ENCODE measurements at places on chromosomes 4 and X.

GRCh38 chr4:180860089-180860720 is 1383.0 kb upstream of the TENM3 start:
- DNase-seq: no peak

DNA sequence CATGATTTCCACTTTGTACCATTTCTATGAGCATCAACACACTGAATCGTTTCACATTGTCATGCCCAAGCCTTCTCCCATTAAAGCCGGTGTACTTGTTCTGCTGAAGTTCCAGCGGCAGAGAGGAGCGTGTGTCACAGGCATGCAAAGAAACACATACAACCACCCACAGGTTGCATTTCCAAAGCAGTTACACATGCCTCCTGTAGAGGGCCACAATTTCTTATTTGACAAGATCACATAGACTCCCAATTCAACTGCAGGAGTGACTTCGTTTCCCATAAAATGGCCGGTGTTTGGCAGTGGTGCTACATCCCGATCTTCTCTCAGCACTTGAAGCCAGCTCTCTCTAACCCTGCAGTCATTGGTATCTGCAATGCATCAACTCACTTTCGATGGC is 992.6 kb downstream of the NLGN4X start:
- DNase-seq: no peak

DNA sequence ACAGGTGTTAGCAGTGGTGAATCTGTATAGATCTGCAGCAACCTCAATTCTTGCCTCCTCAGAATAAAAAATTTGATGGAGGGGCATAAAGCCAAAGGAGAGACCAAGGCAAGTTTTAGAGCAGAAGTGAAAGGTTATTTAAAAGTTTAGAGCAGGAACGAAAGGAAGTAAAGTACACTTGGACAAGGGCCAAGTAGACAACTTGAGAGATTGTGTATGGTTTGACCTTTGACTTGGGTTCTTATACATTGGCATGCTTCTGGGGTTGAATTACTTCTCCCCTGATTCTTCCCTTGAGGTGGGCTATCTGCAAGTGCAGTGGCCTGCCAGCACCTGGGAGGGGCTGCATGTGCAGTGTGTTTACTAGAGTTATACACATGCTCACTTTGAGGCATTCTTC is 278.8 kb upstream of the NDST3 start:
- DNase-seq: no peak

DNA sequence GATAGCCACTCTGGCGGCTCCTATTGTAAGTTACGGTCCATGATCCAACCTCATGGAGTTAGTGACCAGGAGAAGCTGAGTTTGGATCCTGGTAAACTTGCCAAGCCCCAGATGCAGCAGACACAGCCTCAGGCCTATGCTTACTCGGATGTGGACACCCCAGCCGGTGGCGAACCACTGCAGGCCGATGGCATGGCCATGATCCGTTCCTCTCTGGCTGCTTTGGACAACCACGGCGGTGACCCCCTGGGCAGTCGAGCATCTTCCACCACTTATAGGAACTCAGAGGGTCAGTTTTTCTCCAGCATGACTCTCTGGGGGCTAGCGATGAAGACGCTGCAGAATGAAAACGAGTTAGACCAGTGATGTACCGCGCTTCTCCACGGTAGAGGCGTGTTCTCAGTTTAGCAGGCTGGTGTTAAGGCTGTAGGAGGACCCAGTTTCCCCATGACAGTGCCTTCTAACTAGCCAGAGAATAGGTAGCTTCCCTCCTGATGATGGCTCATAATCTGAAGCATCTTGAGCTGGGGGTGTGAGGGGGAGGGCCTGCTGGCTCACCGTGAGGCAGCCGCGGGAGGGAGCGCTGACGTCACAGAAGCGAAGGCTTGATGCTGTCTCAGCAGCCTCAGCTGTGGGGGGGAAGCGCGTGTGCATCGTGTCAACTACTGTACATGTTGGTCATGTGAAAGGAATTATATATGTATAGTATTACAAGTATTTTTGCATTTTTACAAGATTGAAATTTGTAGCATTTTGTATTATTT is 31.1 kb downstream of the ZBTB49 start:
- DNase-seq: no peak

DNA sequence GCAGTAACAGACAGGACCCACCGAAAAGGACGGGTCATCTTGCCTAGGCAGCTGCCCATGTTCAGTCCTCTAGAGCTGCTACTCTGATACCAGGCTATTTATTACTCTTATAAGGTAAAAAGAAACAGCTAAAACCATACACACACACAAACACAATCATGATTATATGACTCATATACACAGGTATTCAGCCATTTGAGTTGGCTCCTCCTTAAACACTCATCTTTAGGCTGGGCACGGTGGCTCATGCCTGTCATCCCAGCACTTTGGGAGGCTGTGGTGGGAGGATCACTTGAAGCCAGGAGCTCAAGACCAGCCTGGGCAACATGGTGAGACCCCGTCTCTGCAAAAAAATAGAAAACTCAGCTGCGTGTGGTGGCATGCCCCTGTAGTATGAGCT is 76.6 kb downstream of the F11 start:
- DNase-seq: no peak

GRCh38 chrX:69215161-69215875 is 50.1 kb upstream of the PJA1 start:
- no peak for DNase-seq

DNA sequence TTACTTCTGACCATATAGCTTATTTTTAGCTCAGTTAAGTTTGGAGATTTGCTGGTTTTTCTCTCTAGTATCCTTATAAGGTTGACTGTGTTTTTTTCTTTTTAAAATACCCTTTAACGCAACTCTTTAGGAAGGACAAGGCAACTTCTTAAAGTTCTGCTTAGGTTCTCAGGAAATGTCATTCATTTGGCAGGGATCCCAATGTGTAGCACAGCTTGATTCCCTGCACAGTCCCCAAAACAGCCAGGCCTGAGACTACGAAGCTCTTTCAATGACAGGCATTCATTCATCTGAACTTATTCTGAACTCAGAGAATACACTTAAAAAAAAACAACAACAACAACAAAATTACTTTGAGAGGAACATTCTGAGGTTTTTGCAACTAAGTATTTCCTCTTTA is 1765.8 kb downstream of the PCDH7 start:
- DNase-seq: no peak

DNA sequence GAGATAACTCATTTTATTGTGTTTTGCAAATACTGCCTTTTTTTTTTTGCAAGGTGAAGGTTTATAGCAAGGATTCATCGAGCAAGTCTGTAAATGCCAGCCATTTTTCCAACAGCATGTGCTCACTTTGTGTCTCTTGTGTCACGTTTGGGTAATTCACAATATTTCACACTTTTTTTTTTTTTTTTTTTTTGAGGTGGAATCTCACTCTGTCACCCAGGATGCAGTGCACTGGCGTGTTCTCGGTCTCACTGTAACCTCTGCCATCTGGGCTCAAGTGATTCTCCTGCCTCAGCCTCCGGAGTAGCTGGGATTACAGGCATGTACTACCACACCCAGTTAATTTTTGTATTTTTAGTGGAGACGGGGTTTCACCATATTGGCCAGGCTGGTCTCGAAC is 1.9 kb downstream of the RNF4 start:
- no peak for DNase-seq

- no peak for DNase-seq
Measured at GRCh38 chr4:105998171-105999063, 103.1 kb downstream of the NPNT start.

DNA sequence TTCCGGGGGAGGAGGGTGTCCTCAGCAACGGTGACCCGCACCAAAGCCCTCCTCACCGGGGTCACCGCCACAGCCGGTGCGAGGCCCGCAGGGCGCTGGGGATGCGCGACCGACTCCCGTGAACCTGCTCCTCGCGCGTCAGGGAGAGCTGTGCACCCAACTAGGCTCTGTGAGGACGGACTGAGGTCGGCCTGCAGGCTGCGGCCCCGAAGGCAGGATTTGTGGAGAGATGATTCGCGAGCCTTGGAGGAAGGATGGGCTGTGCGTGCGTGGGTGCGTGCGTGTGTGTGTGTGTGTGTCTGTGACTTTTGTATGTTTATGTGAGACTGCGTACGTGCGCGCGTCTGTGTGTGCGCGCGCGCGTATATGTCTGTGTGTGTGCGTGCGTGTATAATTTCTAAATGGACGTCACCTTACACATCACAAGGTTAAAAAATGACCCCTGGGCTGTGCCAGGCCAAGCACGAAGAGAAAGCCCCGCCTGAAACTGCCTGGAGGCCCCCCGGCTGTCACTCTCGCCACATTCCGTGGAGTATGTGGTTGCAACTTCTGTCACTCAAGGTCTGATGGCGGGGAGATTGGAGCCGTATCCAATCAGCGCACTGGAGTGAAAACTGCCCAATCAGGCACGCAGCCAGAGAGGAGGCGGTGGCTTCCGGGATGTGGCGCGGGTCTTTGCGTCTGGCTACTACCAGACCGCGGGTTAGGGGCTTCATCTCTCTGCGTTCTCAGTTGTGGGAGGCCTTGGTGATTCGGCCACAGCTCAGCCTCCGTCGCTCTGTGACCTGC is at the start of gene ZNF141:
Gene ZNF141, plus strand, starts transcription at position 672 of the 789 bp plus-strand sequence. CDS start 170 bp downstream, outside the sequence.
- DNase-seq: peak; percentile 78

- DNase-seq: no peak
Measured at GRCh38 chr4:151860561-151861093, 99.8 kb upstream of the GATB start.

DNA sequence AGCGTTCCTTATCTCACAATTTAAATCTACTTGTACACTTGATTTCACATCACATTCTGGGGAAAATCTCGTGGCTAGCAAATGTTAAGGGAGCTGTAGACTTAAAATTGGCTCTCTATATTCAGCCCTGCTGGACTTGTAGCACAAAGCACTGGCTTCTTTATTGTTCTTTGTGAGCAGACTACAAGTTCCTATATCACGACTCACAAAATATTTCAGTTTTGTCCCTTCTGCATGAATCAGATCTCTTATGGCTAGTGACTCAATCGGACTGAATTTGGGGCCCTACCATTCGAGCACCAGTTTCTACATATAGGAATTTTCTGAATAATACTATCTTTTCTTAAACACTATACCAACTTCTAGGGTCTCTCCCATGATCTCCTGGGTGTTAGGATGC is 390.1 kb downstream of the ADAM29 start:
- no peak for DNase-seq

DNA sequence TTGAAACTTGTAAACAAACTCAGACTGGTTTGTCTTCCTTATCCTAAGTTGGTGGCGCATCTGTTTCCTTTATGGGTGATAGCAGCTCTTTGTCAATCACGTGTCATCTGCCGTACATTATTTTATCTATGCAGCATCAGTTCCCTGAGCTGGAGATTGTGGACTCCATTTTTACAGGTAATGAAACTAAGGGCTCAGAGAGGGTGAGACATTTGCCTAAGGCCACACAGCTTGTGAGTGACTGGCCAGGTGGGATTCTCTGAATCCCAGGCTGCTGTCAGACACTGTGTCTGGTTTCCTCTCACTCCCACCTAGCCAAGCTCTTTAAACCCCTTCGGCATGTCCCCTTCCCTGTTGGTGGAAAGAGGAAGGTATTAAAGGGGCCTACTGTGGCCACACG is 41.7 kb upstream of the CLCN4 start:
- DNase-seq: no peak

- DNase-seq: no peak
Measured at GRCh38 chr4:114582621-114583020, 16.0 kb upstream of the UGT8 start.

DNA sequence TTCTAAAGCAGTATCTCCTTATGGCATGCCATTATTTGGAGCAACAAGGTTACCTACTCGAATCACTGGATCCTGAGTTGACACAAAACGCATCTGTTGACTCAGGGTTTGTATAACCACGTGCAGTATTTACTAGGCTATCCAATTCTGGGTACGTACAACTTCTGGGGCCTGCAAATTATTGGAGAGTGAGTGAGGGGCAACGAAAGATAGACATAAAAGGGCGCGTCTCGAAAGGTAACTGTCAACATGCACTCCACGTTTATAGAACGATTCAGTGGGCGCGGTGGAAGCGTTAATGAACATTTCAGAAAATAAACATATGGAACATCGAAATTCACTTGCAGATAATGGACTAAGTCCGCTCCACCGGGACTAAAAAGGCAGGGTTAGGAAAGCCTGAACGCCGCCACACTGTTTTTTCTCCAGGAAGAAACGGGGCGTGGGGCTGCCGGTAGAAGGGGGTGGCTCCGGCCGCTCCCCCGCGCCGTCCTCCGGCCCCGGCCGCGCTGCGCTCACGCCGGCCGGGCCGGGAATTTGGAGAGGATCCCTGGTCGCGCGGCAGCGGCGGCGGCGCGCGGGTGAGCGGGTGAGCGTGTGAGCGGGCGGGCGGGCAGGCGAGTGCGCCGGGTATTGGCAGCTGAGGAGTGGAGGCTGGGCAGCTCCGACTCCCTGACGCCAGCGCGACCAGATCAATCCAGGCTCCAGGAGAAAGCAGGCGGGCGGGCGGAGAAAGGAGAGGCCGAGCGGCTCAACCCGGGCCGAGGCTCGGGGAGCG is at the start of gene SMAD1:
Gene SMAD1, plus strand, starts transcription at position 690 of the 778 bp plus-strand sequence. CDS start 32,761 bp downstream, outside the sequence.
- peak; percentile 2 for DNase-seq

GRCh38 chr4:42816880-42817400 is 75.6 kb upstream of the GRXCR1 start:
- DNase-seq: no peak

GRCh38 chr4:108649863-108650211 is 562 bp upstream of the OSTC start:
- DNase-seq: no peak

GRCh38 chr4:15213302-15213970 is 211.2 kb downstream of the CPEB2 start:
- no peak for DNase-seq

GRCh38 chr4:73583666-73584065 is 36.6 kb downstream of the RASSF6 start:
- DNase-seq: no peak

- DNase-seq: peak; percentile 6
Measured at GRCh38 chr4:76624241-76624681, 189.2 kb downstream of the SHROOM3 start.

DNA sequence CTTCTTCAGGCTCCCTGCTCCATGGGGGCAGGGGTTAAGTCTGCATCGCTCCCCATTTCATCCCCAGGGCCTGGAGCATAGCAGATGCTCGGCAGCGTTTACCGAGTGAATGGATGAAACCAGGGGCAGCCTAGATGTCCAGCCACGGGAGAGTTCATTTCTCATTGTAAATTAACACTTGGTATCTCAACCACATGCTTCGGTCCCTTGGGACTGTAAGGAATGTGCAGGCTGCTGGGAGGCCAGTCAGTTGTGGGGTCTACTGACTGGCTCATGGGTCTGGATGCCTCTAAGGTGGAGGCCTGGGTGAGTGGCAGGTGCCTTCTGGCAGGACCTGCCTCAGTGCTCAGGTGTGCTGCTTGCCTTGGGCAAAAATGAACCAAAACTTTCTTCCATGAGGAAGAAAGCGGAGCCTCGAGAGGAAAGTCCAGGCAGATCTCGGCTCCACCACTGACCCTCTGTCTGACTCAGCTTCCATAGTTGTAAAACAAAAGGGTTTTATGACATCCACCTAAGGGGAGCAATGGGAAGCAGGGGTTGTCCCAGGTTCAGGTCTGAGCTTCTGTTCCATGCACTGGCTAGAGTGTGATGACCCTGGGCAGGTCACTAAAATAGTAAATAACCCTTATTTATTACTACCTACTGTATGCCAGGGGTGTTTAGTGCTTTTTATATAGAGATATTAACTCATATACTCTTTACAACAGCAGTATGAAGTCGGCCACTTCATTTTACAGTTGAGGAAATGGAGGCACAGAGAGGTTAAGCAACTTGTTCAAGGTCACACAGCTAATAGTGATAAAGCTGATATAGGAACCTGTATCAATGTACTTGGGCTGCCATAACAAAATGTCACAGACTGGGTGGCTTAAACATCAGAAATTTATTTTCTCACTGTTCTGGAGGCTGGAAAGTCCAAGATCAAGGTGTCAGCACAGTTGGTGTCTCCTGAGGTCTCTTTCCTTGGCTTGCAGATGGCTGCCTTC is 144.3 kb upstream of the STX18 start:
- DNase-seq: no peak

GRCh38 chr4:25632135-25632534 is 23.5 kb upstream of the SLC34A2 start:
- no peak for DNase-seq

Measured in GOT3 (cell line).